ENCODE measurements at places on chromosomes 1 and 21.

DNA sequence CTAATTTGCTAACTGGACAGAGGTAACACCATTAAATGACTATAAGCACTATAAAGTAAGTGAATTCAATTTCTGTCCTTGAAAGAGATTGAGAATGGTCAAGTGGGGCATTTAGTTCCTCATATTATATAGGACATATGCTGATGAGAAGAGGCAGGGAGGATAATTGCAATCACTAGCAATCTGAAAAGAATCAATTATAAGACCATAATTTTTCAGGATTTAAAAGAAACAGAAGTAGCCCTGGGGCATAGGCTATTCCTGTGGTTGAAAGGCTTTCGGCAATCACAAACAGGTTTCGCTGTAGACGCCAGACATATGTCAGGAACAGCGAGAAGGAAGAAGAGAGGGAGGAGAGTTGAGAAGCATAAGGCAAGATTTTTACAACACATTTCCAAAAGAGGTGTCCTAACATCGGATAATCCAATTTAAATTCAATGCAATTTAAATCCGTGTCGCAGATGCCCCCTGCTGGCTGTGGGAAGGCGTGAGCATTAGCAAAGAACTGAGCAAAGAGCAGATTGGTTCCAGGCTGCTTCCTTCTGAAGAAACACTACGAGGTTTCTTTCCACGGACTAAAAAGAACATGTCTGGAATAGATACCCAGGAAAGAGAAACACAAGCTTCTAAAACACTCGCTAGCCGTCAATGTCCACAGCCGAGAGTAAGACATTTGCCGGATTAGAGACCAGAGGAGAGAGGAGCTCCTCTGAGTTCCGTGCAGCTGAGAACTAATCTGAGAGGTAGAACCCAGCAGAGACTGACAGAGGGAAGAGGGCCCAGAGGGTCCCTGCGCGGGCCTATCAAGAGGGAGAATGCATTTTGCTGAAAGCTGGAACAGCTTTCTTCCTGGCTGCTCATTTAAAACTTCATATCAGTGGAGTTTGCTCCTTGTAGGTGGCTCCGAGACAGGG lies 27.9 kb downstream of the RGS5 start:
- no peak for DNase-seq

DNA sequence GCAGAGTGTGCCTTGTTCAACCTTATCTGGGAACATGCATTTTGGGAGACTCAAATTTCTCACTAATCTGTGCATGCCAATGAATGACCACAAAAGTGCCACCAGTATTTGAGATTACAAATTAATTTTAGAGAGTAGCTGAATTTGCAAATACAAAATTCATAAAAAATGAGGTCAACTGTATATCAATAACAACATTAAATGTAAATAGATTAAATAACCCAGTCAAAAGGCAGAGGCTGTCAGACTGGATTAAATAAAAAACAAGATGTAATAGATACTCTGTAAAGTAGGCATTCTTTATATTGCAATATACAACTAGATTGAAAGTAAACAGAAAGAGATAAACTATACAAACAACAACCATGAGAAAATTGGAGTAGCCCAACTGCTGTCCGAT lies 5.5 kb upstream of the KRTAP10-3 start:
- DNase-seq, result no peak

- DNase-seq, result no peak
Measured at GRCh38 chr1:213371847-213372619, 321.0 kb downstream of the RPS6KC1 start.

GRCh38 chr1:28517649-28517999 lies 11.8 kb downstream of the RCC1 start:
- DNase-seq, result no peak

DNA sequence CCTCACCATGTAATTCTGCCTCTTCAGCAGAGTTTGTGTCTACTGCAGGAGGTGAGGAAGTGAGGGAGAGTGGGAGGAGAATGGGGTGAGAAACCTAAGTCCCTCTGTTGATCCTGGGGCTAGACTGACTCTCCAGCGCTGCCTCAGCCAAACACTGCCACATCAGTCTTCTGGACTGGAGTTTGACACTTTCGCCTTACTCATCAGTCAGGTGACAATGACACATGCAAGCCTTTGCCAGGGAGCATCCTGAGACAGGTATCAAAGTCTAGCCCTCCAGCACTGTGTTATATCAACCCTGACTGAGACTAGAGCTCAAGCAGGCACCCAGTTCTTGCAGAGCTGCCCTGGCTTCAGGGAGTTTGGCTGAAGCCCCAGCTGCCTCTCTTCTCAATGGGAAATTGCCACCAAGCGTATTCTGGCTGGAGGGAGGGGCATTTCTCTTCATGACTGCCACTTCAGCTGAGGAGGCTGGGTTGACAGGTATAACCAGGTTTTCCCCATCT lies 33.3 kb upstream of the SUCO start:
- DNase-seq, result no peak

DNA sequence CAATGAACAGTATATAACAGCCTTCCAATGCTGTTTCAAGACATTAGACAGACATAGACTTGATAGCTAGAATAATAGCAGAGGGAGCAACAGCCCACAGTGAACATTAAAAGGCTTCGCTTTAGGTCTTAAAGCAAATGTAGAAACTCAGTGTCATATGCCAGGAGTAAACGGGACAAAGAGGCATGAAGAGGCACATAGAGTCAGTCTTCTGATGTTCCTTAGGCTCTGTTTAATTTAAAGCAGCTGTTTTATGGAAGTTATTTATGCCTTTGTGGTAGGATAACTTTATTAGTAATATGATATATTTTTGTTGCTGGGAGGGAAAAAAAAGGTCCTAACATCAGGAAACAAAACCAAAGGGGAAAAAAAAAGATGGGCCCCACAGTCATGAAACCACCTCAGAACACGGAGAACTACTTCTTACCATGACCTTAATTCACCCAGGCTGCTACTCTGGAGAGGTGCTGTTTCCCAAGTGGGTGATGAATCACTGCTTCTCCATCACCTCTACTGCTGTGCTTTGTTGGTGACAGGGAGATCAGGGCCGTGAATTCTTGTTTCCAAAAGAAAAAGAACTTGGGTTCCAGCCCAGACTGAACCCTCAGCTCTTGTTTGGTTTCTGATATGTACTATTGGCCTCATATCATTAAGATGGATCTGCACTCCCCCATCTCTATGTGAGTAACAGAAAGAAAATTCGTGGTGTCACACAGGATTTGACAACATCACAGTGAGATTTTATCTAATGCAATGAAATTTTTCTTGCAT lies 616.9 kb downstream of the KIF26B start:
- no peak for DNase-seq

GRCh38 chr1:163060343-163061007 lies 8.7 kb upstream of the RGS4 start:
- DNase-seq, result no peak

DNA sequence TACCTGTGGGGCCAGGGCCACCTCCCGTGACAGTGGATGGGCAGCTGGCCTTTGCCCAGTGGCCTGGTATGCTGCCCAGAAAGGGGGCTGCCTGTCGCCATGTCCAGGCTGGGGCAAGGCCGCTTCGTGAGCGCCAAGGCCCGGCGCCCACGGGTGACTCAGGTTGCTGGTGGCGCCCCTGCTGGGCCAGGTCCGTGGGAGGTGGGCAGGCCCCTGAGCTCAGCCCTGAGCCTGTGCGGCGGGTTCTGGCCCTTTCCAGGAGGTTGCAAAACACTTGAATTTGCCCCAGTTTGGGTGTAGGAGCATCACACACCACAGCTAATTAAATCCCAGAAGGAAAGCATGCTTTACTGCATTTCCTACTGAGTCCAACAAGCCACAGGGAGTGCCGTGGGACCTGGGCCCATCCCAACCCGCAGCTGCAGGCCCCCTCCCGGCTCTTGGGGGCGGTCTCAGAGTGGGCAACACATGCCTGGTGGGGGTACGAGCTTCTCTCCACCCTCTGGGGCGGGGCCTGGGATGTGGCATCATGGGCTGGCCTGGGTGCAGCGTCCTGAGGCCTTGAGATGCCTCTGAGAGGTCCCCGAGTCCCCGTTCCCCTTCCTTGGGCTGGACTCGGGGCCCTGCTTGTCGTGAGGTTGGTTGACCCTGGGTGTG lies 159.8 kb downstream of the PEX14 start:
- no peak for DNase-seq

DNA sequence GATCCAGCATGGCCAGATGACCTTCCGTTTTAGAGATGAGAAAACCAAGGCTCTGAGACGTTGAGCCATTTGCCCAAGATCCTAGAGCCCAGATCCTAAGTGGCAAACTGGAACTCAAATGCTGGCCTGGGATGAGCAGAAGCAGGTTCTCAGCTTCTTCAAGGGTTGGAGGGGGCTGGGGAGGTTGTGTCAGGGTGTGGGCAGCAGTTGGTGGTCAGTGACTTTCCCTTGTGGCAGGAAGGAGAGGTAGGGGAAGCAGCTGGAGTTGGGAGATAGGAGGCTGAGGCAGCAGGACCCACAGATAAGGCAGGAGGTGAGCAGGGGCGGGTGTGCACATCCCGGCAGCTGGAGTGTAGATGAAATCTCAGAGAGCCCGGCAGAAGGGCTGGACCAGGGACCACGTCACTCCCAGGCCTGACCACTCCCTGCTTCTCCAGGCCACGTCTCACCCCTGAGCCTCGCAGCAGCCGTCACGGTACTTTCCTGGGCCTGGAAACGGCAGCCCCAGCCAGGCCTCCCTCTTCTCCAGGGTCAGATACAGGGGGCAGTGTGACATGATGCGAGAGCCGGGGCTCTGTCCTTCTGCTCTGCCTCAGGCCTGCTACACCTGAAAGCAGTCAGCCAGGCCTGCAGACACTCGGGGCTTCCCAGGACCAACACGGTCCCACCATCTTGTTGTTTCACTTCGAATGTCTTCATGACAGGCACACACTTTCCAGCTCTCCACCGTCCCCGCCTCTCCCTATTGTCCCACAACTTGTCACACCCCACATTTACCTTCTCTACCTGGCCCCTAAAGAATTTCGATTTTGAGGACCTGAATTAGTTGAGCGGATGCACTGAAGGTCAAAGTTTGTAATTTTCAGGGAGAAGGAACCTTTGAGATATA lies 11.5 kb upstream of the LAPTM5 start:
- no peak for DNase-seq

DNA sequence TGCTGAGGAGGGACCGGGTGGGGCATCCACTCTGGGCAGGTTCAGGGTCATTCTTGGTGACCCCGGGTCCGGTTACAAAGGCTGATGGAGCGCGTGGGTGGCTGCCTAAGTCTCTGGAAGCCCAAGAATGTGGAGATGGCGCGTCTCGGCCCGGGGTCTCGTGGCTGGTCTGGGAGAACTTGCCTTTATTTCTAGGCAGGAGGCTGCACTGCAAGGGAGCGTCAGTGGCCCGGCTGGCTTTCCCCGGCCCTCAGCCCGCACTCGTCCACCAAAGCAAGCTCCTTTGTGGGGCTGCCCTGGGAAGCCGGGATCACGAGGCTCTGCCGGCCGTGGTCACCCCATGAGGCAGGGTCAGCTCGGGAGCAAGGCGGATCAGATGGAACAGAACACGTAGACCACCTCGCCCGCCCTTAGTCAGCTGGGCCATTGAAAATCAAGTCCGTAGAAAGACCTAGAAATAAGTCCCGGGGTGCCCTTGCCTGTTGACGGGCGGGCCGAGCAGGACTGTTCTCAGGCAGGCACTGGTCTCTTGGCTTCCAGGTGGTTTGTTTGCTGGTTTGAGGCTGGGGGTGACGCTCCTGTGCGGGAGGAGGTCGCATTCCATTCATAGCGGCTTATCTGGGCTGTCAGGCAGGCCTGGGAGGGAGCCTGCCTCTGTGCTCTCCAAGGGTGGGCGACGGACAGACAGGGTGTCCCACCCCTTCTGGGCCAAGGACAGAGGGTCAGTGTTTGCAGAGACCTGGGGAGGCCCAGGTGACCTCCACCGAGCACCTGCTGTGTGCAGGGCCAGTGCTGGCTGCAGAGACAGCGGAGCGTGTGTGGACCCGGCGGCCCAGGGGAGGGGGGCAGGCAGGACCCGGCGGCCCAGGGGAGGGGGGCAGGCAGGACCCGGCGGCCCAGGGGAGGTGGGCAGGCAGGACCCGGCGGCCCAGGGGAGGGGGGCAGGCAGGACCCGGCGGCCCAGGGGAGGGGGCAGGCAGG lies 25.8 kb downstream of the COL18A1 start:
- no peak for DNase-seq

GRCh38 chr1:118488787-118489186 lies 303.8 kb upstream of the SPAG17 start:
- DNase-seq, result no peak

DNA sequence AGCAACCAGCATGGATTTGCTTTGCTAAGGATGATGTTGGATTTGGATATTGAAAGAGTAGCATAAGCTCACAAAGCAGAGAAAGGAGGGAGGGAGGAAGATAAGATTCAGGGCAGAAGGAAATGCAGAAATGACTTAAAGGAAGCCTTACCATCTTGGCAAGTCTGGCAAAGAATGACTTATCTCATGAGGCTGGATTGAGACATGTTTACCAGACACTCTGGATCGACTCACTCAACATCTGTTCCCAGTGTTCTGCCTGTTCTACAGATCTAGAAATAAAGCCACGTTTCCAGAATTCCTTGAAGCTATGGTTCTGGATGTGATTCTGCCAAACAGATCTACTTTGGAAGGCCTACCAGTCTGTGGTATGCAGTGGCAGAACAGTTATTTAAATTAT lies 38.8 kb upstream of the CTBS start:
- no peak for DNase-seq

DNA sequence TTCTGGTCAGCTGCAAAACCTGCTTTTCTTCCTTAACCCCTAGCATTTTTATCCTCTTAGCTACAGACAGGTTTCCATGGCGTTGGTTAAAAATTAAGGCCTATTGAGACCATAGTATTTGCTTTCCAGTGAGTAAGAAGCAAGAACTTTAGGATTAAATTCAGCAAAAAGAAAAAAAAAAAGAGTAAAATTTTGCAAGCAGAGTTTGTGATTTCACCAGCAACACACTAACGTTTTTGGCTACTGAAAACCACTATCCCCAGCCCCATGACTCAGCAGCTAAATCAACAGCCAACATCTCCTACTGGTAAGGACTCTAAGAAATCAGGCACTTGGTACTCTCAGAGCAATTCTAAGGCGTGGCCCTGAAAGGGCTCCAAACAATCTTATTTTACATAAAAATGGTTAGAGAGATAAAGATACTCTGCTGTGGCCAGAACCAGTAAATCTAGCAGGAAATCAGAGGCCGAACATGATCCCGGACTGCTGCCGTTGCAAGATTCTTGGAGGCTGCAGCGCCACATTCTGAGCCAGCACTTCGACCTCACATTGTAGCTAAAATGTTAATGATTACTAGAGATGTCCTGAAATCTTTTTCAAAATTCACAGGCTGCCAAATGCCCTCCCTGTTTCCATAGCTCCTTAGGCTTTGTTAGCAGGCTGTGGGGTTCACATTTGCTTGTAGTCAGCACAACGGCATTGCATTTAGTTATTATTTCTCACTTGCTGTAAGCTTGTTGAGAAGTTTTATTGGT lies 1.6 kb upstream of the ENO1 start:
- DNase-seq, result no peak

DNA sequence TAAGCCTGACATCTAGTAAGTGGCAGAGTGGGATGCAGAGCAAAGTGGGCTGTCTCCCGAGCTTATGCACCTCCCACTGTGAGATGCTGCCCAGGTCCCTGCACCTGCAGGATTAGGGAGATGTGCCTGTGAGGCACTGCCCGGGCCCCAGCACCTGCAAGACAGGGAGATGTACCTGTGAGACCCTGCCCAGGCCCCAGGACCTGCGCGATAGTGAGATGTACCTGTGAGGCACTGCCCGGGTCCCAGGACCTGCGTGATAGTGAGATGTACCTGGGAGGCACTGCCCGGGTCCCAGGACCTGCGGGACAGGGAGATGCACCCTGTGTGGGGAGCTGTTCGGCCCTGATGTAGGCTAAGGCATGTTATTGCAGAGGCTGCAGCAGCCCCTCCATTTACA lies 622.8 kb downstream of the PTPRU start:
- no peak for DNase-seq

Measured in stimulated activated CD8-positive, alpha-beta memory T cell treated with anti-CD3 and anti-CD28 coated beads, Interleukin-2, amount 100 ng/mL, for 1 hour (primary cell).